CD4-positive, alpha-beta T cell treated with Interleukin-15 for 1 hour (primary cell): ENCODE measurements at places on chromosomes 3 and 15.

- no peak for DNase-seq
Measured at GRCh38 chr15:77312523-77312922, 107.4 kb downstream of the PEAK1 start.

DNA sequence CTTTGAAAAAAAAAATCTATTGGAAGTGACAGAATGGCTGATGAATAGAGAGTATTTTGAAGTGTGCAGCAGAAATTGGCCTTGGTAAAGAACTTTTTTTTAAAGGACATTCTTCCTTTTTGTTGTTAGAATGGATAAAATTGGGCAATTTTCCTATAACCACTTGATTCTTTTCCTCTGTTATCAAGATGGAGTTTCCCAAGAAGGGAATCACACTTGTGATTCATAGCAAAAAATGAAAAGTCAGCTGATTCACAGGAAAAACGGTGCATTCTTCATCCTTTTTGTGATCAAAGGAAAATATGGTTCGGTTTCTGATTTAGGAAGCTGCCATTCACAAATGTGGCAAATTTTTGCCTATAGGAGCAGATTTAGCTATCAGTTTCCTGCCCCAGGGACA, 486.8 kb downstream of the GBE1 start:
- DNase-seq = no peak

GRCh38 chr15:53115563-53115962, 325.4 kb upstream of the ONECUT1 start:
- DNase-seq = no peak

DNA sequence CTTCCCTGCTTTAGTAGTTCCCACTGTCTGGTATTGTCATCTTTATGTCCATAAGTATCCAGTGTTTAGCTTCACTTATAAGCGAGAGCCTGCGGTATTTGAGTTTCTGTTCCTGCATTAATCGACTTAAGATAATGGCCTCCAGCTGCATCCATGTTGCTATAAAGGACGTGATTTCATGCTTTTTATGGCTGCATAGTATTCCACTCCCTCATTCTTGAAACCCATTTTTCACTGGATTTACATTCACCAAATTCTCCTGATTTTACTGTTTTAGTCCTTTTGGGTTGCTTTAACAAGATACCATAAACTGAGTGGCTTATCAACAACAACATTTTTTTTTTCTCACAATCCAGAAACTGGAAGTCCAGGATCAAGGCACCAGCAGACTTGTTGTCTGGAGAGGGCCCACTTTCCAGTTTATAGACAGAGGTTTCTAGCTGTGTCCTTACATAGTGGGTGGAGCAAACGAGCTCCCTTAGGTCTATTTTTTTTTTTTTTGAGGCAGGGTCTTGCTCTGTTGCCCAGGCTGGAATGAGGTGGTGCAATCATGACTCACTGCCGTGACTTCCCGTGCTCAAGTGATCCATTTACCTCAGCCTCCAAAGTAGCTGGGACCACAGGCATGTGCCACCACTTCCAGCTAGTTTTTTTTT, 6.1 kb upstream of the TICRR start:
- no peak for DNase-seq

DNA sequence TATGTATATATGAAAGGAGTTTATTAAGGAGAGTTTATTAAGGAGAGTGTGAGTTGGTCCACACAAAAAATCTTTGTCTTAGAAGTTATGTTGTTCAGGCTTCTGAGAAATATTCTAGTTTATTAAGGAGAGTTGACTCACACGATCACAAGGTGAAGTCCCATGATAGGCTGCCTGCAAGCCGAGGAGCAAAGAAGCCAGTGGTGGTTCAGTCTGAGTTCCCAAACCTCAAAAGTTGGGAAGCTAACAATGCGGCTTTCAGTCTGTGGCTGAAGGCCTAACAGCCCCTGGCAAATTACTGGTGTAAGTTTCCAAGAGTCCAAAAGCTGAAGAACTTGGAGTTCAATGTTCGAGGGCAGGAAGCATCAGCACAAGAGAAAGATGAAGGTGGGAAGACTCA, 42.4 kb upstream of the DAZL start:
- no peak for DNase-seq

DNA sequence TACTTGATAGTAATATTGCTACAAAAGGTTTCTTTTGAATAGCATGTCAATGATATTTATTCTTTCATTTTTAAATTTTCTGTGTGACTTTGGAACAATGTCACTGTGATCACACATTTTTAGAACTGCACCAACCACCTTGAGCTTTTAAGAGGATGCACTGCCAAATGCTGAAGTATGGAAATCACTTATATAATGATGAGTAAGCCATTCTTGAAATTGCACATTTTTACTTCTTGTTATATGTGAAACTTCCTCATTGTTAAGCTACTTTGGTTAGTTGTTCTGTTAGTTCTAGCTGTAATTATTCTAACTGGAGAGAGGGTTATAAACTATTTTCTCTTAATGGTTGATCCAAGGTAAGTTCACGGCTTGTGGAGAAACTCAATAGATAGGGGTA, 547.5 kb downstream of the ZIC1 start:
- no peak for DNase-seq

- no peak for DNase-seq
Measured at GRCh38 chr3:149134575-149134974, 5.1 kb downstream of the HPS3 start.

DNA sequence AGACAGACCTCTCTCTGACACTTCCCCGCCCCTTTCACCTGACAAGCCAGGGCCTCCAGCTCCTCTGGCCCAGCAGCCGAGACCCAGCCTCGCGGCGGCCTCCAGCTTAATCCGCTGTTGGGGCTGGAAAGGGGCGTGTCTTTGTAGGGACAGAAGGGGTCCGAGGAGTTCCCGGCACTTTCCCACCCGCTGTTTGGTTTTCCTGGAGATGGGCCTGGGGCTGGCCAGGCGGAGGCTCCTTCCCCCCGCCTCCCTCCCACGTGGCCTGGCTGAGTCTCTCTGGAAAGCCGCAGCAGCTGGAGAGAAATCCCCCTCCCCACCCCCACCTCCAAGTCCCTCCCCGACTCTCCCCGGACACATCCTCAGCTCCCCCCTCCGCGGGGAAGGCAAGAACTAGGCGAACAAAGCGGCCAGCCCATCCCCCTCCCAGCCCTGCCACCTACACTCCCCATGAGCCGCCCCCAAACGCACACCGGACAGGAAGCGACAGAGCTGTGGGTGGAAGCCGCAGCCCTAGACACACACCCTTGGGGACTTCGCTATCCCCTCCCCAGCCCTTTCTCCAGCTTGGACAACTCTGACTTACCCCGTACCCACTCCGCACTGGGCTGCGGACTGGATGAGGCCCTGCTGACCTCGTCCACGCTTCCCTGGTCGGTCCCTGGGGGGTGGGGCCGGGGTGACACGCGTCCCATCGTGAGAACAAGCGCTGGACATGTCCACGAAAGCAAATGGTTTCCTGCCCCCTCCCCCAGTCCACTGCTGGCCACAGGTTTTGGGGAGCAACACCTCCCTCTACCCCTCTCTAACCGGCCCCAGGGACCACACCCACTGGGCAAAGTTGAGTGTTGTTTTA, 1.2 kb downstream of the IGDCC4 start:
- no peak for DNase-seq

GRCh38 chr3:149013726-149014125, 22.4 kb downstream of the GYG1 start:
- DNase-seq = no peak

DNA sequence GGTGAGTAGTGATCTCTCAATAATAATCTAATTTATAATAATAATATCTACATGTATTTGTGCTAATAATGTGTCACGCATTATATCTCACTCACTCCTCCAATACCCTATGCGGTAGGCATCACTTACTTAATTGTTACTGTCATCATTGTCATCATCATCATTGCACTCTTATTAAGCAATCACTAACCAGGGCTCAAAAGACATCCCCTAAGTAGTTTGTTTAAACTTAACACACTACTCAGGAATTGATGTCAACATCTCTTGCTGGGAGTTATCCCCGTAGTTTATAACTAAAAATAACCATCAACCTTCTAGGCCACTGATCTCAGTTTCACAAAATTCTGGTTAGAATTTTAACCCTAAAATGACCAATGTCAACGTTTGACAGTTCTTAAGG, 56.8 kb upstream of the ICE2 start:
- no peak for DNase-seq

GRCh38 chr3:121895121-121895520, 920 bp downstream of the SLC15A2 start:
- no peak for DNase-seq

- no peak for DNase-seq
Measured at GRCh38 chr15:25742041-25742730, 120.9 kb downstream of the ATP10A start.

DNA sequence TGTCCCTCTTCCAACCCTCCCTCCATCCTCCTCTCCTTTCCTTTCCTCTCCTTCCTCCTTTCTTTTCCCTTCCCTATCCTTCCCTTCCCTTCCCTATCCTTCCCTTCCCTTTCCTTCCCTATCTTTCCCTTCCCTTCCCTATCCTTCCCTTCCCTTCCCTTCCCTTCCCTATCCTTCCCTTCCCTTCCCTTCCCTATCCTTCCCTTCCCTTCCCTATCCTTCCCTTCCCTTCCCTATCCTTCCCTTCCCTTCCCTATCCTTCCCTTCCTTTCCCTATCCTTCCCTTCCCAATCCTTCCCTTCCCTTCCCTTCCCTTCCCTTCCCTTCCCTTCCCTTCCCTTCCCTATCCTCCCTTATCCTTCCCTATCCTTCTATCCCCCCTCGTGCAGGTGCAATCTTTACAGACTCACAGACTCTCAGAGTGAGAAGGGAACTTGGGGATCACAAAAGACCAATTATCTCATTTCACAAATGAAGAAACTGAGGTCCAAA, 31.5 kb downstream of the RASGRF1 start:
- DNase-seq = no peak

- DNase-seq = no peak
Measured at GRCh38 chr3:38368238-38368637, 21.7 kb downstream of the XYLB start.

- no peak for DNase-seq
Measured at GRCh38 chr3:172675441-172676193, 35.2 kb downstream of the NCEH1 start.

- no peak for DNase-seq
Measured at GRCh38 chr3:118380576-118380975, 654.1 kb downstream of the IGSF11 start.

DNA sequence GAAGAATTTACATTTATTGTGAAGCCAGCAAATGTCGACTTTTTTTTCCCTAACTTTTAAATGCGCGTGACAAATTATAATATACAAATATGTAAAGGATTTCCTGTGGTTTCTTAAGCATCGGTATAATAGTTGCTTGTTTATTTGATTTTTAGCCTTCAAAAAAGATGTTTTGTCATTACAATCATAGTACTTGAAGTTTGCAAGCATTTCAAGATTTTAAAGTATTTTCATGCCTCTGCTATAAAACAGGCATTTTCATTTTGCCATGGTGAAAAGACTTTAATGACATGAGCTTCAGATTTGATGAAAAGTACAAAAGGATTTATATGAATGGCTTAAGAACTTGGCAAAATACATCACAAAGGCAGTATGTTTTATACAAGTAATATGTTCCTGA, 9.4 kb upstream of the P2RY12 start:
- DNase-seq = no peak

- DNase-seq = no peak
Measured at GRCh38 chr15:49495993-49496753, 73.1 kb downstream of the FGF7 start.

- DNase-seq = no peak
Measured at GRCh38 chr3:10547841-10548783, 42.7 kb upstream of the ATP2B2 start.

- DNase-seq = no peak
Measured at GRCh38 chr3:97990624-97991292, 18.5 kb upstream of the RIOX2 start.

DNA sequence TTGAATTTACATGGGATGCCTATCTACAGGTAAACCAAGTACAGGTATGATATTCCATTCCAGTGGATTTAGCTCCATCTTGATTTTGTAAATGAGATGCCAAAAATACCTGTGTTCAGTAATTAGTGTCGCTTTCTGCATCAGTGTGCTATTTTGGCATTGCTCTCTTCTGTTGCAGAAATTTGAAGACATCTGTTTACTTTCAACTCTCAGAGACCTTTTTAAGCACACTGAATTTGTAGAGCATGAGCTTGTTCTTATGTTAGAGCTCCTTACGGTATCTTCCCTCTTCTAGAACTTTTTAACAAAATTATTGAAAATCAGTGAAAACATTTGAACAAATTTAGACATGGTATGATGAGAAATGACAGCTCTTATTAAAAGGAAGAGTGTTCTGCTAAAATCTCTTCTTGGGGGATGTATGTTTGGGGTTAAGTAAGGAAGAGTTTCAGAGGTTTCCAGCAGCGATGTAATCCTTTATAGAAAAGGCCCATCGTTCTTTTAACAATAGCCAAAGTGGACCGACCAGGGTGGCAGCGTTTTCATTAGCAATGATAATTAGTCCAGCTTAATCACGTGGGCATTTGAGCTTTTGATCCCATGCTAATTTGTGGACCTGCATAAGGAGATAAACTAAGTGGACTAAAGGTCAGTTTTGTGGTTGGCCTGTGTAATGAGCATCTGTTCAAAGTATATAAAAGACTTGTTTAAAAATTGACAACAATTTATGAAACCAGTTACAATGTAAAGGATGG, 385.4 kb downstream of the PTPRG start:
- DNase-seq = no peak

- no peak for DNase-seq
Measured at GRCh38 chr3:4232798-4233197, 70.4 kb upstream of the SETMAR start.

DNA sequence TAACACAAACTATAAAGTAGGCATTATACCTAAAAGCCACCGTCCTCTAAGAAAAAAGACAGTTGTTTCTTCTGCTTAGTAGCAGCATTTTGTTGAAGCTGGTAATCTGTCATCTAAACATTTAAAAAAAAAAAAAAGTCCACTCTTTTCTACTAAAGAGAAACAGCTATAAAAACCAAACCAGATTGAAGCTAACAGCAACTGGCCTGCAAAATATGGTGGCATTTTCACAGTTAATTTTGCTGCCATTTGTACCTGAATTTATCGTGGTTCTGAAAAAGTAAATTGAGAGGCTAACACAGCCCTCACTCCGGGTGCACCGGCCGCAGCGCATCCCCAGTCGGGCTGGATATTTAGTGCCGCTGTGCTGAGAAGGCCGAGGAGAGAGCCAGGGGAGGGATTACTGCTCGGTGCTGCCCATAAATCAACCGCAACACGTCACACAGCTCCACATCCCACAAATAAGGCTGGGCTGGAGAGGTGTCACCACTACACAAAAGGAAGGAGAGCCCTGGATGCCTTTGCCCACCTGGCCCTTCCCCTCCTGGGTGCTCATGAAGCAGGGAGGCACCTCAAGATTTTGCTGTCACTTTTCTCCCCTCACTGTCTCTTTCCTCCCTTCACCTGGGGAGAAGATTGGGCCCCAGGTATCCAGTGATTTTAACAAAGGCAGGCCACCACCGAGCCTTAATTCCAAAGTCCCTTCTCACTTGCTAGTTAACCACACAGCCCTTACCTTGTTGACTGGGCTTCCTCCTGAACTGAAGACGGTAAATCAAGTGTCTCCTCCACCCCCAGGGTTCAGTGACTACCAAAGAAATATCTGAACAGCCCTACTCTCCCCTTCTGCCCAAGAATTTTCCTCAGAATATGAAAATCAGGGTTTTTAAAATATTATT, 44.4 kb downstream of the MECOM start:
- DNase-seq = no peak
